Suprapubic skin (tissue), 4 donors: ENCODE measurements at places on chromosomes 13 and 19.

DNA sequence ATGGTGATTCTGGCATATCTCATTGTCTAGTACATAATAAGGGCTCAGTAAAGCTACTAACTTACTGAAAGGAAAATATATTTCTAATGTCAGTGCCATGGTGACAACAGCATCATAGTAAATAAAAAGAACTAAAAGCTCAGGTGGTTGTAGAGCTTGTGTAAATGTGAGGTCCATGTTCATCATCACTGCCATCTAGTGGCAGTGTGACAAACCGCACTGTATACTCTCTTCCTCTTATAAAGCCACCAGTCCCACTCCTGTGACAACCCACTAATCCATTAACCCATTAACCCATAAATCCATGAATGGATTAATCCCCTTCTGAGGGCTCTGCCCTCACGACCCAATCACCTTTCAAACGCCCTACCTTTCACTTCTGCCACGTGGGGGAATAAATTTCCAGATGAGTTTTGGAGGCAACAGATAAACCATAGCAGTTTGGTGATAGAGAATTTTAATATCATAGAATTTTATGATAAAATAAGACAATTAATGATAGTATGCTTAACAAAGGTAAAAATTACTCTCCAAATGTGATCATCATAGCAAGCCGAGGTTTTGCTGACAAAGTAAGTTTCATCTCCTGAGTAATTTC, 160.4 kb upstream of the SGCG start:
- no peak for DNase-seq

- DNase-seq, result no peak
Measured at GRCh38 chr19:46402725-46403124, 10.6 kb downstream of the CCDC8 start.

DNA sequence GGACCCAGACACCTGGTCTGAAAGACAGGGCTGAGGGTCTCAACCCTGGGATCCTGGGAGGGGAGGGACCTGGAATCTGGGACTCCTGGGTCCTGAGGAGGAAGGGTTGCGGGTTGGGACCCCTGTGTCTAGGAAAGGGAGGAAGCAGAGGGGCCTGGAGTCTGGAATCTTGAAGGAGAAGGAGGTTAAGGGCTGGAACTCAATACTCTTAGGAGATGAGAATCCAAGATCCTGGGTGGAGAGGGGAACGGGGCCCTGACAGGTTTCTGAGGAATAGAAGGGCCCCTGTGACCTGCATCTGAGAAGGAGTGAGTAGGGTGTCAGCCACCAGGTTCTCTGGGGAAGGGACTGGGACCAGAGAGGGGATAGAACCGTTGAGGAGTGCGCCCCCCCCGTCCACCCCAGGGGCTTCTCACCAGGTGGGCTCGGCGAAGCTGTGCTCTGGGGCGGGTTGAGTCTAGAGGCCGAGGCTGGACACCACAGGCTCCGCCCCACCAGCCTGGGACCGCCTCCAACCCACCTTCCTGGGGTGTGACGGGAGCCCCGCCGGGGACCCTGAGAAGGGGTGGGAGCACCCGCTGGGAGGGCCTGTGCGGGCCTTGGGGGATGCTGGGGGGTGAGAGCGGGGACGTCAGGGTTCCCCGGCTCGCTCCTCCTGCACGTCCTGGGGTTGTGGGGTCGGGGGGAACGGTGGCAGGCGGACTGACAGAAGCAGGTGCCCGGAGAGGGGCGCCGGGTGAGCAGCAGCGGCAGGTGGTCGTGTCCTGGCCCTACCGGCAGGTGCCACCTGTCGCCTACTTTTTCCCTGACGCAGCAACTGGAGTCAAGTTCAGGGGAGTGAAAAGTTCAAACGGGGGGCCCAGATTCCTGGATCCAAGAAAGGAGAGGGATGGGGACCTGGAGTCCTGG, at the start of gene MAMSTR:
MAMSTR (minus strand) TSS at position 463 of the 909 bp plus-strand sequence. CDS start 694 bp downstream, outside the sequence.
- DNase-seq, result no peak

GRCh38 chr13:32047793-32048192, 16.2 kb downstream of the FRY start:
- no peak for DNase-seq

DNA sequence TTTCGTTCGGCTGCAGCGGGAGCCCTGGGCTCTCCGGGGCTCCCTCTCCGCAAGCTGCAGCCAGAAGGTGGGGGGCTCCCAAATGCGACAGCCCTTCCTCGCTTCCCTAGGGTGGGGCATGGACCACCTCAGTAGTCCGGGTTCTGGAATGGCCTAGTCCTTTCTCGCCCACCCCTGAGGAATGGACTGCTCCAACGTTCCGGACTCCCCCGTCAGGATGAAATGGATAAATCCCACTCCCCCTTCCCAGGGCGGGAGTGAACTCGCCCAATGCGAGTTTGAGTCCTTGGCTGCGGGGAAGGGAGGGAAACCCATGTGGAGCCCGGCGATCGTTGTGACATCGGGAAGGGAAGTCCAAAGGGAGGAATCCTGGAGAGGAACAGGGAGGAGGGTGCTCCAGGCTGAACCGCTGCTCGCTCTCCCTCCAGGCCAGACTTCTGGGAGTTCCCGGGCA, 5.5 kb downstream of the HRC start:
- DNase-seq, result peak; percentile 88

DNA sequence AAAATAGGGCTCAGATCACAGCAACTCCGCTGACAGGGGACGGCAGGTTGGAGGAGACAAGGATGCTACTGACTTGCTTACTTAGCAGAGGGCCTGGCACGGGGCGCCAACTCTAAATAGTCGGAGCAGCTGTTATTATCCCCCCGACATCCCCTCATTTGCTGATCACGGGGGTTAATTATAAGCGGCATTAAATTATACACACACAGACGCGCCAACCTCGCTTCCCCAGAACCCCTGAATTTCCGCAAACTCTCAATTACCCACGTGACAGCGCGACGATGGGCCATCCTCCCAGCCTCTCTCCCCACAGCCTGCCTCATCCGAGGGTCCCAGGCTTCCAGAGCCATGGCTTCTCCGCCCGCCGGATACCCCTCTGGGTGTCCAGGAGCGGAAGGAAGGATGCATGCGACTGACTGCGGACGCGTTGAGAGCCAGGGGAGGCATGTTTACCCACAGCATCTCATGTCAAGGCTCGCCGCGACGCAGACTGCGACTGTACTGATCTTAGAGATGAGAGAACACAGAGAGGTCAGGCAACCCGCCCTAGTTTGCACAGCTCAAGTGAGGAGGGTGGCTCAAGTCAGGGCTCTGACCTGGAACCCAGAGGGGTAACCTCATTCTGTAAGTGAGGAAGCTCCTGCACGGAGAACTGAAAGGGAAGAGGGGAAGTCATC, 5.7 kb downstream of the PTPRS start:
- no peak for DNase-seq

GRCh38 chr19:362683-363082, 18.1 kb upstream of the MIER2 start:
- no peak for DNase-seq

GRCh38 chr13:63305641-63306133, 1890.0 kb upstream of the PCDH20 start:
- DNase-seq, result no peak
